ENCODE measurements at places on chromosomes 6 and 20.

GRCh38 chr6:155155787-155156447 is 107.9 kb upstream of the CLDN20 start:
- DNase-seq, result no peak

GRCh38 chr20:60087563-60088105 is 129.4 kb downstream of the CDH26 start:
- no peak for DNase-seq

- no peak for DNase-seq
Measured at GRCh38 chr20:46484954-46485353, 28.4 kb downstream of the ZNF334 start.

DNA sequence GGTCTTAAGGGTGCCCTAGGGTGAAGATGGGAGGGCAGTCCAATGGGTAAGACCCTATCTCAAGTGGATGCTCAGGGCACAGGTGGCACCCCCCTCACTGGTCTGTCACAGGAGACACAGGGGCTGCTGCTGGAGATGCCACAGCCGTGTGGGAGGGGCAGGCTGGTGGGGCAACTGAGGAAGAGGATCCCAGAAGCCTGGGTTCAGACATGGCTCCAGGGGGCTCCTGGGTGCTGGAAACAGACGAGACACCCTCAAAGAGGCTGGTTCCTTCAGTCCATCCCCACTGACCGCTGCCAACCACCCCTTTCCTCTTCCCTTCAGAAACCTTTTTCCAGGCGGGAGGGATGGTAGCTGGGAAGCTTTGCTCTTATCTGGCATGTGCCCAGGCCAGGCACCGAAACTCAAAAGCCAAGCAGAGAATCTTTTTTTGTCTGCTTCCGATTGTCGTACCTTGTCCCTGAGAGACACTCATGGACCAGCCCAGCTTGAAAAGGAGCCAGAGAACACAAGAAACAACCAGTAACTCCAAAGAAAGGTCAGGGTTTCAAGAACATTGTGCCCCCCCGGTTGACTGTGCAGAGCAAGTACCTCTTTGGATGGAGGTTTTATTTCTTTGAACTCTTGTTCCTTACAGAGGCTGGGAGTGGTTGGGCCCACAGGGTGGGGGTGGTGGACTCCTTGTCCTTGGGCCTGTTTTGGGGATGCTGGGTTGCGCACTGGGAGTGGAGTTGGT is 28.5 kb upstream of the EMILIN3 start:
- DNase-seq, result no peak

DNA sequence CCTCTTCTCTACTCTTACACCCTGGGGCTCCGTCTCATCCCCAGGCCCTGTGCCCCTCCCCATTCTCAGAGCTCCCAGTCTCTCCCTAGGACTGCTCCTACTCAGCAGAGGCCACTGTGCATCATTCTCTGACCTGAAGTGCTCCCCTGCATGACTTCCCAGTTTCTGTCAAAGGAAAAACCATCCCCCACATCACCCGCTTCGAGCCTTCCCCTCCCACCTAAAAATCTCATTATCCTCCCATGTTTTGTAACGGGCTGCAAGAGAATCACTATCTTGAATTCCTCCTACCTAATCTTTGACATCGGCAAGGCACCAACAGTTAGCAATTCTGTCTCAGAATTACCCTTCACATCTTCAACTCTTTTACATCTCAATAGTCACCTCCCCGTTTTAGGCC is 463.0 kb downstream of the PRKN start:
- no peak for DNase-seq

- DNase-seq, result no peak
Measured at GRCh38 chr20:6870559-6870958, 103.1 kb downstream of the BMP2 start.

GRCh38 chr6:33105916-33106871 is 30.4 kb downstream of the HLA-DPB1 start:
- no peak for DNase-seq

DNA sequence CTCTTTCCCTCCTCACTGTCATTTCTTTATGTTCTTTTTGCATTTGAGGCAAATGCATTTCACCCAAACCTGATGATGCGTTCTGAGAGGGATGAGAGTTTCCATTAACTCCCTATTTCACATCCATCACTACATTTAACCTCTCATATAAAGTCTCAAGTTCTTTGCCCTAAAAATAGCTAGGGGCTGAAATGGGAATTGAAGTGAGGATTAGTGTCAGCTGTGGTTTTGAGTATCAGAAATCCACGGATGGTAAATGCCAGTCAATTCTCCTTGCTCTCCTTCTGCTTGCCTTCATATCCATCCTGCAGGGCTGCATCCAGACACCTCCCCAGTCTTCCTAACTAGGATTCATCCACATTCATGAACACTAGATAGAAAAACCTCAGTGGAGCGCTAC is 10.0 kb upstream of the DTNBP1 start:
- DNase-seq, result no peak

DNA sequence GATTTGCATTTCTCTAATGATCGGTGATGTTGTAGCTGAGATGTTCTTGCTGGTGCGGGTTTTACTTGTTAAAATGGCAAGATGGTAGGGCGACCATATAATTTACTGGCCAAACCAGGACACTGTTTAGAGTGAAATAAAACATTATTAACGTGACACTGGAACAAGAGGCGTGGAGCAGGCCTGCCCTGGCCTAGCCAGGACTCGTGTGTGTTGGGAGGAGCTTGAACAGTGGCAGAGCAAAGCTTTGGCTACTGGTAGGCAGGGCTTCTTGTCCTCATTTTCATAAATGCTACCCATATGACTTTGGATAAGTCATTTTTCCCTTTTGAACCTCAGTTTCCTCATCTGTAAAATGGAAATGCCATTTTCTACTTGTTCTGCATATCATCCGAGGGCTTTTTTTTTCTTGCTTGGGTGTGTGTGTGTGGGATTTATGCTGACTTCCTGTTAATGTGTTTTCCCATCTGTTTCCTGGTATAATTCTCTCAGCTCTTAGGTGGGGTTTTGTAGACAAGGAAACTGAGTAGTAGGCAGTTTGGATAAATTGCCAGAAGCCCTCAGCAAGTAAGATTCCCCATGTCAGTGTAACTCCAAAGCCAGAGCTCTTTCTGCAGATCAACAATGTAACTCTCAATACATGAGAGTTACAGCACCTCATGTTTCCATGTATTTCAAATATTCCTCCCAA is 81.7 kb downstream of the TOX2 start:
- DNase-seq, result no peak
